ENCODE measurements at places on chromosomes 12 and 14.
A peak's percentile ranks its signal among the peaks of the same experiment; 100 is the strongest.

DNA sequence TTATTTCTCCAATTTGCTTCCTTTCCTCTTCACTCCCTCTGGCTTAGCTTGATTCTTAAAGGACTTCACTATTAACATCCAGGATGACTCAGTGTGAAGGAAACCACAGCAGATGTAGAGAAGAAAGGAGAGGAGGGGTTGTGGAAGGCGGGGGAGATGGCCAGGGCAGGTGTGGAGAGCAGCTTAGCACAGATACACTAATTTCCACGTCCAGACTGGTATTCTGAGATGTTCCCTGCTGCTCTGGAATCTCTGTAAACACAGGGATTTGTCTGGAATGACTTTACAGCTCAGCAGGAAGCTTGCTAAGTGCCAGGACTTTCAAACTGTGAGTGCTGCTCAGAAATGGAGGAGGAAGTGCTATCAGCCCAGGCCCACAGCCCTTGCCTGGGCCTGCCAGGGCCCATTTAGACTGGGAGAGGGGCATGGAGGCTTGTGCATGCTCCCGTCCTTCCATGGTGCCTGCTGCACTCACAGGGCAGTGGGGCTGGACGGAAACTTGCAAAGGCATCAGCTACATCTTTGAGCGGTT is 202.5 kb upstream of the DDHD1 start:
- DNase-seq = no peak

DNA sequence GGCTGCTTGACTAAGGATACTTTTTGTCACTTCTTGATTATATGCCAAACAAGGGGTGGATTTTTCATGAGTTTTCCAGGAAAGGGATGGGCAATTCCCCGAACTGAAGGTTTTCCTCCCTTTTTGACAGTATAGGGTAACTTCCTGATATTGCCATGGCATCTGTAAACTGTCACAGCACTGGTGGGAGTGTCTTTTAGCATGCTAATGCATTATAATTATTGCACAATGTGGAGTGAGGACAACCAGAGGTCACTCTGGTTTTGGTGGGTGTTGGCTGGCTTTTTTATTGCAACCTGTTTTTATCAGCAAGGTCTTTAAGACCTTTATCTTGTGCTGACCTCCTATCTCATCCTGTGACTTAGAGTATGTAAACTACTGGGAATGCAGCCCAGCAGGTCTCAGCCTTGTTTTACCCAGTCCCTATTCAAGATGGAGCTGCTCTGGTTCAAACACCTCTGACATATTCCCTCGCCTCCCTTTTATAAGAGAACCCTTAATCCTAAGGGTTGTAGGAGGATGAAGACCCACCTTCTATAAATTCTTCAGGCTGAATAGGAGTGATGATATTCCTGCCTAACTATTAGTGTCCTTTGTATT is 471.2 kb downstream of the ATP23 start:
- DNase-seq = no peak

DNA sequence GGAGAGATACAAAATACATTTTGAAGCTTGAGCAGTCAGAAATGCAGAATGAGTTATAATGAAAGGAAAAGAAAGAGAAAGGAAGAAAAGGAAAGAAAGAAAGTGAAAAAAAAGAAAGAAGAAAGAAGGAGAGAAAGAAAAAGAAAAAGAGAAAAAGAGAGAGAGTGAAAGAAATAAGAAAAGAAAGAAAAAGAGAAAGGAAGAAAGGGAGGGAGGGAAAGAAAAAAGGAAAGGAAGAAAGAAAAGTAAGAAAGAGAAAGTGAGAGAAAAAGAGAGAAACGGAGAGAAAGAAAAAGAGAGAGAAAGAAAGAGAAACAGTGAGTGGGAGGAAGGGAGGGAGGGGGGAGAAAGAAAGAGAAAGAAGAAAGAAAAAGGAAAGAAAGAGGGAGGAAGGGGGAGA is 549.9 kb downstream of the GALC start:
- DNase-seq = no peak

DNA sequence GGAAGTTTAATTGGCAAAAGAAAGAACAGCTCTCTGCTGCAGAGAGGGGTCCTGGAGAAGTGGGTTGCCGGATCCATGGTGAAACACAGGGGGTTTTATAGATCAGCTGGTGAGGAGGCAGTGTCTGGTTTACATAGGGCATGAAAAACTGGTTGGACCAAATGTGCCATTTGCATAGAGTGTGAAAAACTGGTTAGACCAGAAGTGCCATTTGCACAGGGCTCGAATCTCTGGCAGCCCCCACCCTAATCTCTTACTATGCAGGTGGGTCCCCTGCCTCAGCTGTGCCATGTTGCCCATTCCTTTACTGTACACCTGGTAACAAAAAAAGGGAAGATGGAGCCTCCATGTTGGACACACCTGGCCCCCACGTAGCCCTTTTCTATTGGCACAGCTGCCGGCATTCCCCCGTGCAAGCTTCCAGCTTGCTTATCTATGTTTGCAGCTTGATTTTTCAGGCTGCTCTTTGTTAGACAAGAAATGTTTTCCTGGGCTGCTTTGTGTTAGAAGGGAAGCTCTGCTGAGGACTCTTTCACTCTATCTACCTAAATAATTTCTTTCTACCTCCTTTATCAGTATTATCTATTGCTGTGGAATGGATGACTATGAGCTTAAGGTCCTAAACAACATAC is 61.1 kb upstream of the TMEM132D start:
- no peak for DNase-seq

DNA sequence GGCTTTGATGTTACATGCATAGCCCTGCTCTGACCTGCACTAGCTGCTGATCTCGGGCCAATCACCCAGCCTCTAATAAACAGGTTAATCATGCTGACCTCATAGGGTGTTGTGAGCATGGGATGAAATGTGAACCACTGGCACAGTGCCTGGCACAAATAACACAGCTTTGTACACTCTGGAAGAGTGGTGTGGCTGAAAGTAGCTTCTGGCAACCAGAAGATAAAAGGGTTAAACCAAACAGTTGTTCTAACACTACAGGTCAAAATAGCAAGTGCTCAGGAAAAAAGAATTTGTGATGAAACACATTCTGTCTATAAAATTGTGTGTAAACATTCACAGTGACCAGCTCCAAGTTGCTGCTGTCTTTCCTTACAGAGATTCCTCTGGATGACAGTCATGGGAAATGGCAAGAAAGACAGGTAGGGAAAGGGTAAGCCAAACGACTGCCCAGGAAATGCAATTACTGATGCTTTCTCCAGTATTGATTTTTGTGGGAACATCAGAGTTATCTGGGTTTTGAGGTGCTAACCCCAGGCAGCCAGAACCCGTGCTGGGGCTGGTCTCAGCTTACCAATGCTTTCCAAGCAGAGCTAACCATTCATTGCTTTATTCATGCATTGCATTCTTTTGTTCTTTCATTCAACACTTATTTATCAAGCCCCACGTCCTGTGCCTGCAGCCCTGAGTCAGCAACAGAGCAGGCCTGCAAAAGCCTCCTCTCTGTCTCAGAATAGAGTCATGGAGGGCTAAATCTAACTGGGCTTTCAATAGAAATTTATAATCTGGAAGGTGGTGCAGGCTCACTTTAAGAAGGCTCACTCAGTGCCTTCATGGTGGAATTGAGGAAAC is 38.1 kb upstream of the CAPRIN2 start:
- DNase-seq = no peak

GRCh38 chr12:115942346-115942745 is 335.1 kb downstream of the MED13L start:
- DNase-seq = no peak

DNA sequence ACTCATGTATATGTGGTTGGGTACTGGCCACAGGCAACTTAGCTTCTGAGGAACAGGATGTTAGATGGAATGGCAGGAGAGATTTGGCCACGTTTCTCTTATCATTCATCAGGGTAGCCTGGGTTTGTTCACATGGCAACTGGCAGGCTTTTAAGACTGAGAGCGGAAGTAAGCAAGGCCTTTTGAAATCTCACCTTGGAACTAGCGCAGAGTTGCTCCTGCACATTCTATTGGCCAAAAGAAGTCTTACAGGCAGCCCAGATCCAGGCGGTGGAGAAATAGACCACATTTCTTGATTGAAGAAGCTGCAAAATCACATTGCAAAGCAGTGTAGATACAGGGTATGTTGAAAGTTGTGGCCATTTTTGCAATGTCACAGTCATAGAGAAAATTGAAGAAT is 3.7 kb downstream of the CLEC4A start:
- DNase-seq = no peak

DNA sequence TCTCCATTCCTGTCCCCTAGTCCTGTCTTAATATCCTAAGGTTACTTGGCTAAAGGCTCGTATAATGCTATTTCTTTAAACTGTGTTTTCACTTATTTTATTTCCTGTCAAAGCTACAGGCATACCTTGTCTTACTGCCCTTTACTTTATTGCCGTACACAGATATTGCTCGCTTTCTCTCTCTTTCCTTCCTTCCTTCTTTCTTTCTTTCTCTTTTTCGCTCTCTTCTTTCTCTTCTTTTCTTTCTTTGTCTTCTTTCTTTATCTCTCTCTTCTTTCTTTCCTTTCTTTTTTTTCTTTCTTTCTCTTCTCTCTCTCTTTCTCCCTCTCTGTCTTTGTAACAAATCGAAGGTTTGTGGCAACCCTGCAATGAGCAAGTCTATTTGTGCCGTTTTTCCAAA is 123.9 kb upstream of the ARHGAP5 start:
- no peak for DNase-seq

GRCh38 chr12:105278043-105278697 is 42.2 kb upstream of the APPL2 start:
- no peak for DNase-seq

GRCh38 chr12:121641343-121641630 is 15.0 kb downstream of the ORAI1 start:
- no peak for DNase-seq

DNA sequence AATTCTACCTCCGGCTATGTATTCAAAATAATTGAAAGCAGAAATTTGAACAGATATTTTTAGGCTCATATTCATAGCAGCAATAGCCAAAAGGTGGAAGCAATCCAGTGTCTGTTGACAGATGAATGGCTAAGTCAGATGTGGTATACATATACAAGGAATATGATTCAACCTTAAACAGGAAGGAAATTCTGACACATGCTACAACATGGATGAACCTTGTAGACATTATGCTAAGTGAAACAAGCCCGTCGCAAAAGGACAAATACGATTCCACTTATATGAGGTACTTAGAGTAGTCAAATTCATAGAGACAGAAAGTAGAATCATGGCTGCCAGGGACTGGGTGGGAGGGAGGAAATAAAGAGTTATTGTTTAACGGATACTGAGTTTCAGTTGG is 331.6 kb downstream of the PCNX1 start:
- DNase-seq = no peak

DNA sequence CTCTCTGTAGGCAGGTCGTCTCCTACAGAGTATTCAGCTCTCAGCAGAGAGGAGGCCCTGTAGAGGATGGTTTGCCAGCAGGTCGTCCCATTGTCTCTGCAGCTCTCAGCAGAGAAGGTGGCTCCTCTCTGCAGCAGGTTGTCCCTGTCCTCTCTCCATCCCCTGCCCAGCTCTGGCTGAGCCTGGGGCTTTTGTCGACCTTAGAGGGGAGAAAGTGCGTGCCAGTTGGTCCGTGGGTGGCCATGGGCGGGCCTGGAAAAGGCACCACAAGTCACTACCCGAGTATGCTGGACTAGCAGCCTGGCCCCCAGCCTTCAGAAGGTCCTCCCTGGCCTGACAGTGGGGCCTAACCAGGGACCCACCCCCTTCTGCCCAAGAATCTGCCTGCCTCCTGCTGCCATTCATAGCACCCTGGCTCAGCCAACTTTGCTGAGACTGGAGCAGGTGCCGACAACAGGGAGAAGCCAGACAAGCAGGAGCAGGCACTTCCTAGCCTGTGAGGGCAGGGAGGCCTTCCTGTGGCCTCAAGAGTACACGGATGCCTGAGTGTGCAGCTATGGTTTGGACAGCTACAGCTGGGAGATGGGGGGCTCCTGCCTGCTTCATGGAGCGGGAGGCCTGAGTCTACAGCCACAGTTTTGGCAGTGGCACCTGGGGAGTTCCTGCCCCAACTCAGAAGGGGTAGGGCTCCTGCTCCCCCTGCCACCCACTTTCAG is 59.7 kb upstream of the KCNH3 start:
- DNase-seq = no peak

DNA sequence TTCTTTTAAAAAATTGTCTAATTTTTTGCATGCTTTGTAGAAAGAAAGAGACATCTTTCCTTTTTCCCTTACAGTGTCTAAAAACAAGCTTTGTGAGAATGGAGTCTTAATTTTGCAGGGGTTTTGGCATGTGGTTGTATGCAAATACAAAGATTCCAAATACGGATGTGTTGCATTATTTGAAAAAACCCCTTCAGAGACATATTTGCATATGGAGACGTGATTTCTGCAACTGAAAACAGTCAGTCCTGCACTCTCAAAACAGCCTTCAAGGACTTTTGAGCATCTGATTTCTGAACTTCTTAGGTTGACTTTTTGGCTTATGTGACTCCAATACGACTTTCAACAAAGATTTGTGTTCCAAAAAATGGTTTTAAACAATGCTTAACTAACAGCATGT is 7.8 kb downstream of the IRAK3 start:
- DNase-seq = peak; percentile 11

DNA sequence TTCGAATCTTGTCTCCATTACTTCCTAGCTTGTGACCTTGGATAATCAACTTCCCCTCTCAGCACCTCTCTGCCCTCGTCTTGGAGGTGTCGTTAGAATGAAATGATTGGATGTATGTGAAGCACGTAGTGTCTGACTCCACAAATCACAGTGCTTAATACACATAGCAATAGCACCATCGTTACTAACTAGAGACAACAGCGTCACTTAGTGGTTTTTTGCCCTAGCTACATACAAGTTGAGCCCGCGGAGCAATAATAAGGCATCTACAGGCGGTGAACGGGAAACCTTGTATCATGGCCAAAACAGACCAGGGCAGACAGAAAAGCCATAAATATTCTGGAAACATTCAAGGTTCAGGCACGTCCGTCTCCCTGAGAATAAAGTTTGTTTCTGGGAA is 154.9 kb downstream of the ASCL4 start:
- DNase-seq = peak; percentile 12

GRCh38 chr14:72745991-72746980 is 147.6 kb downstream of the DPF3 start:
- no peak for DNase-seq

DNA sequence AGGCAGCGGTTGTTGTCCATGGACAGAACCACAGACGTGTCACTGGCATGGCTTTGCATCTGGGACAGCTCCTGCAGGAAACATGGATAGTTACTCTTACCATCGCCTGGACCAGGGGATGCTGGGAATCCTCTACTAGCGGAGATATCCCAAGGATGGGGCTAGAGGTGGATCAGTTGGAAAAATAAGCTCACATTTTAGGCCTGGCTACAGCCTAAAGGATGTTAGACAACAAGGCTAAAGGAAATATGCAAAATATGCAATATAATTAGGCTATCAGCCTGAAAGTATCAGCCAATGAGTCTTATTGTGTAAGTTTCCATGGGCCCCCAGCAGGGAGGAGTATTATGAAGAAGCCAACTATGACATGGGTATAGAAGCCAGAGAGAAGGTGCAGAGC is 5.0 kb downstream of the KRT76 start:
- DNase-seq = no peak

GRCh38 chr14:68376067-68376779 is 416.6 kb downstream of the ZFP36L1 start:
- DNase-seq = no peak
